ENCODE measurements at places on chromosomes 7 and 10.

GRCh38 chr7:103613655-103614642 lies 167.9 kb upstream of the SLC26A5 start:
- no peak for DNase-seq

DNA sequence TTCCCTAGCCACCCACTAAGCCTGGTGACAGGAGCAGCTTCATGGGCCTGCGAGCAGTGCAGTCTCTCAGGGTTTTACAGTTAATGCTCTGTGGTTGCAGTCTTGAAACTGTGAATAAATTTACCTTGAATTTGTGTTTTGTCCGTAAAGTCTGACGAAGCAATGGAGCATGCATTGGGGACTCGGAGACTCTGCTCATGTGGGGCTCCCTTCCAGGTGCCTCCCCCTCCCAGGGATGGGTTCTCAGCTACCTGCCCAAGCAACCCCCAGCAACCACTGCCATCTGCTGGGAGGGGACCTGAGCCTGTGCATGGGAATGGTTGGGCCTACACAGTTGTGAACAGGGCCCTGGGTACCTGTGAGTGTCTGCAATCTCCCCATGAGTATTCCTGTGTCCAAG lies 36.3 kb upstream of the IKZF1 start:
- DNase-seq = no peak

- no peak for DNase-seq
Measured at GRCh38 chr7:106465704-106466468, 181.1 kb upstream of the NAMPT start.

GRCh38 chr7:93147363-93147762 lies 822 bp downstream of the SAMD9L start:
- no peak for DNase-seq
